Kidney tubule cell (primary cell): ENCODE measurements at places on chromosomes 4 and X.
A peak's percentile ranks its signal among the peaks of the same experiment; 100 is the strongest.

DNA sequence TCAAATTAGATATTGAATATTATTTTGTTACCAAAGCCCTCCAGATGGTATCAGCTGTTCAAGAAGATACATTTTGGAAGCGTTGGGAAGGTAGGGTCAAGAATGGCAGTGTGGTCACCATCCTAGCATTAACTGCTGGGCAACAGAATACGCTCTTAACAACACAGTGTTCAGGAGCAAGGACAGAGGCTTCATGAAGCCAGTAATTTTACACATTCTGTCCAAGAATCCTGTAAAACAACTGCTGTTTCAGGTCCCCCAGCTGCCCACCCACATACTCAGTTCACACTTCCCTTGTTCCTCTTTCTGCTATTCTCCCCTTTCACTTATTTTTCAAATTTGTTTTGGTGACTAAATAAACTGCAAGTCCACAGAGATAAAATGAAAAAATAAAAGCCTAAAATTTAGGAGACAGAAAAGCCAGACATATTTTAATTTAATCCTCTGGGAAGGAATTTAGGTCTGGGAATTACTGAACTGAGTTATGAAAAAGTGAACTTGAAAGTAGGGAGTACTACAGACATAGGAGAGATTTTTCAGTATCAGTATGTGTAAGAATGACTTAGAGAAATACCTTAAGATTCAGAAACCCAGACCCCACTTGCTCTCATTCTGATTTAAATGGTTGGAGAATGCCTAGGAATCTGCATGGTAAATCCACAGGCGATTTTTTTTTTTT lies 406.7 kb downstream of the MAPK10 start:
- no peak for DNase-seq

DNA sequence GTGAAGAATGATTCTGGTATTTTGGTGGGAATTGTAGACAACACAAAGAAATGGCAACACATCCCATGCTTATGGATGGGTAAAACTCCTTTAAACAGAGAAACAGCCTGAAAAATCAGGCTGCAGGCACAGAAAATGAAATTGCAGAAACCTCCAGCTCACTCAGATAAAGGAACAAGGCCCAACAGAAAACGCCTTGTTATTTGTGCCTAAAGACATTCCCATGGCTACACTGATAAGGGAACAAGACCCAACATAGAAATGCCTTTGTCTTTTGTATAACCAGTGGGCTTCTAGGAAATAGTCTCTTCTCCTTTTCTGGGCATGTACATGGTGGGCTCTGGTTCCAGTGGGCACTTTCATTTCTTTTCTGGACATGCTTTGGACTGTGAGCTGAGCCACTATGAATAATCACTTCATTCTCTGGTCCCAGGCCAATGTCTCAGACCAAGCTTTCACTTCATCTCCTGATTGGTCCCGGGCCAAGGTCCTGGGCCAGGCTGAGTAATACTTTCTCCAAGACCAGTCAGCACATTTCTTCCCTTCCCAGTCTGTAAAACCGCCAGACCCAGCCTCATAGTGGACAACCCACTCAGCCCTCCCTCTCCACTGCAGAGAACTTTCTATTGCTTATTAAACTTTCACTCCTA lies 160.5 kb downstream of the TBX22 start:
- DNase-seq: peak; percentile 2

DNA sequence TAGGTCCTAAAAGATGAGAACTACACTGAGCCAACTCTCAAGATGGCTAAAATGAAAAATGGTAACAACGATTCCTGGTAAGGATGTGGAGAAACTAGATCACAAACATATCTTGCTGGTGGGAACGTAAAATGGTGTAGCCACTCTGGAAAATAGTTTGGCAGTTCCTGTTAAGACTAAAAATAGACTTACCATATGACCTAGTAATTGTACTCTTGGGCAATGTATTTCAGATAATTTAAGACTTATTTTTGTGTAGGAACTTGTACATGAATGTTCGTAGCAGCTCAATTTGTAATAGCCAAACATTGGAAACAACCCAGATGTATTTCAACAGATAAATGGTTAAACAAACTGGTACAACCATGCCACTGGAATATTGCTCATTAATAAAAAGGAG lies 106.2 kb downstream of the HDAC8 start:
- DNase-seq: no peak

GRCh38 chr4:188466001-188466400 lies 326.8 kb downstream of the TRIML1 start:
- DNase-seq: no peak

- peak; percentile 74 for DNase-seq
These were observed 28.9 kb upstream of the HUWE1 start for GRCh38 chrX:53715346-53715924.

DNA sequence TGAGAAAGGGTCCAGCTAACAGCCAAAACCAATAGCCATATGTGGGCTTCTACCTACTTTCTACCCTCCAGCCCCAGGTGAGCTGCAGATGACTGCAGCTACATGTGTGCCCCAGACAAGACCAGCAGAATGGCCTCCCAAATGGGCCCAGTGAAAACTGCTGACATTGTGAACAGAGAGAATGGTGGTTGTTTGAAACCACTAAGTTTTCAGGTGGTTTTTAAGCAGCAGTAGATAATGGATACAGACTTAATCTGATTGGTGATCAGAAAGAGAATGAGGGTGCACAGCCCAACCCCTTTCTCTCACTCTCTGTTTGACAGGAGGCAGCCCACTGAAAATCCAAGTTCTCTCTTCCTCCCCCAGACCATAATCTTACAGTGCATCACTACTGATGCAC lies 42.5 kb upstream of the BBS12 start:
- no peak for DNase-seq

DNA sequence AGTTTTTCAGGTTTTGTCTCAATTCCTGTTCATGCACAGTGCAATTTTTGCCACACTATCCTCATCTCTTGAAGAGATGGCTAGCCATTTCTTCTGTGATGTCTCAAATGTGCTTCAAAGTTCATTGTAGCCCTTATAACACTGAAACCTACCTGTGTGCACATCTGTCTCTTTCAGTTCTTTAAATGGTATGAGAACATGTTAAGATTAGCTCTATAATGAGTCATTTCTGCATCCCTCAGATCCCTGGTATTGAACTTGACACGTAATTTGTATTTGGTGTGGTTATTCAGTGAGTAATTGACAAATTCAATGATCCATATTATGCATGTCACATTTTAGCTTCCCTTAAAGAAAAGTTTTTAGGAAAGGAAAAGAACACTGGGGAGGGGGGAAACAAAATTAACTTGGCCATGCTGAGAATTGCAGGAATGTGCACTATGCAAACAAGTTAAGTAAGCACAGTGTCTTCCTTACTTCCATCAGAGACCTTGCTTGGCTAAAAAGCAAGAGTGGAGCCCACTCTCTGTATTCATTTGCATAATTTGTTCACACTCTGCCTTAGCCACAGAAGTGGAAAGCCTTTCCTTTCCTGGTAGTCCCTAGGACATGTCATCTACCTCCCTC lies 659.8 kb upstream of the MAGEB2 start:
- peak; percentile 8 for DNase-seq

- DNase-seq: no peak
These were observed 1.5 kb downstream of the GPR101 start for GRCh38 chrX:137032341-137032694.

DNA sequence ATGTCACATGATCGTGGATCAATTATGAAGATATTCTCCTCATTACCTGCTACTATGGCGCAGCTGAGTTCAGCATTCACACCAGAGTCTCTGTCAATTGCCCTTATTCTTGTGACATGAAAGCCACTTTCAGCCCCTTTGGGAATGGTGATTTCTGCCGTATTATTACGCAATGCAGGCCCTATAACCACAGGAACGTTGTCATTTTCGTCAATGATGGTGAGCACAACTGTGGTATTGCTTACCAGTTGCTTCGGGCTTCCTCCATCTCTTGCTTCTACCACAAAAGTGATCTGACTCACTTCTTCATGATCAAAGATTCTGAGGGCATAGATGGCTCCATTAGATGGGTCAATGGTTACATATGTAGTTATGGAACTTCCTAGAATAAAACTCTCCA lies 2.1 kb downstream of the PCDH18 start:
- no peak for DNase-seq

DNA sequence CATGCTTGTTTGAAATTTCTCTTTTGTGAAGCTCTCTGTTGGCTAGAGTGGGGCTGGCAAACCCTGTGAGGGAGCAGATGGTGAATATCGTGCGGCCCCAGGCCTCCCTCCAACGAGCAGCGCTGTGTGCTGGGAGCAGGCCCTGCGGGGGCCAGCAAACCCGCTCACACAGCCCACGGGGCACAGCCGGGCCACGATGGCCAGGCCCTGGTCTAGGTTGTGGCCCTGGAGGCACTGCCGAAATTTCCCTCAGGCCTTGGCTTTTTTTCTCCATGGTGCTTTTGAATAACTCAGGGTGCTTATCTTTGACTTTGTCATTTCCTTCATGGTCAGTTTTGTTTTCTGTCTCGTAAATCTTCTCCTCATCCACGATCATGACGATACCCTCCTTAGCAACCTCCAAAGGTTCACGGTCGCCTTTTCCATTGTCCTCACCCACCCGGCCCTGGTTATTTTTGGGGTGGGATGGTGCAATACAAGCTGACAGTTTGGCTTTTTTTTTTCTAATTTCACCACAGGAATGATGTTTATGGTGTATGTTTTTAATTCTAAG lies 20.7 kb downstream of the PCGF3 start:
- DNase-seq: no peak

DNA sequence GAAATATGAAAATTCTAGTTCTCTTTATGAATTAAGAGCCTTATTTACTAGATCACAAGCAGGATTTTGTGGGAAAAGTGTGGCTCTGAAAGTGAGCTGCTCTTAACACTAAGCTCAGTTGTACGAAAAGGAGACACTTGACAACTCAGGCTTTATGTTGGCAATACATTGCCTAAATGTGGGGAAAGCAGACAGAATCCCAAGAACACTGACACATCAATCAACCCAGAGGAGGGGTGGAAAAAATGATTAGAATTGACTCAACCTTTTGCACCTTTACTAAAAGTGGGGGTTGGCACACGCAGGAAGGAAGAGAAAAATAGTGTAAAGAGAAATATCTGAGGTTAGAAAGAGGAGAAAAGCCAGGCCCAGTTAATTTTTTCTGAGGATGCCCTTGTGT lies 61.6 kb downstream of the CHST7 start:
- DNase-seq: no peak
